ENCODE measurements at places on chromosomes 7 and 10. TPM values are rescaled to one million over a fixed set of nuclear protein-coding genes. Genes with fewer than 3 reads are reported as not detected.
A peak's percentile ranks its signal among the peaks of the same experiment; 100 is the strongest.

GRCh38 chr10:96456296-96456840 lies 57.4 kb downstream of the TLL2 start:
- DNase-seq = no peak

GRCh38 chr7:13057462-13058200 lies 370.2 kb downstream of the ARL4A start:
- no peak for DNase-seq

- no peak for DNase-seq
Observed at GRCh38 chr10:131974034-131974817, 7.5 kb downstream of the BNIP3 start.

- DNase-seq = no peak
Observed at GRCh38 chr7:153397906-153398305, 638.4 kb downstream of the ACTR3B start.

DNA sequence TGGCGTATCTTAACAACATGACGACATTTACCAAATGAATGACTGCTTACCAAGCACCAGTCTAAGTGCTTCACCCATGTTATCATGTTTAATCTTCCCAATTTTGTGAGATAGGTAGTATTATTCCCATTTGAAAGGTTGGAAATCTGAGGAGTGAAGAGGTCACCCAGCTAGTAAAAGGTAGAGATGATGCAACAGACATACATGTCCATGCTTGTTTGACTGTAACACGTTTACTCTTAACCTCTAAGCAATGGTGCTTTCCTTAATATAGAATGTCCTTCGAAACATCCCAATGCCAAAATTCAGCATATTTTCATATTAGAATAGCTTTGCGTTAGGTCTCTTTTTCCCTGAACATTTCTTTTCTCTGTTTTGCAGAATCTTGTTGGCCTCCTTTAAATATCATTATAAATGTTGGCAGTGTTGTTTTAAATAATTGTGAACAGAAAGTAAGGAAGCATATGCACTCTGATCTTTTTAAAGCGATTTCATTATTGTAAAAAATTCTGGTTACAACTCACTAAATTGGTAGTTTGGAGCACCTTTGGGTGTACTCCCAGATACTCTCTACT lies 722.8 kb downstream of the AUTS2 start:
- no peak for DNase-seq

DNA sequence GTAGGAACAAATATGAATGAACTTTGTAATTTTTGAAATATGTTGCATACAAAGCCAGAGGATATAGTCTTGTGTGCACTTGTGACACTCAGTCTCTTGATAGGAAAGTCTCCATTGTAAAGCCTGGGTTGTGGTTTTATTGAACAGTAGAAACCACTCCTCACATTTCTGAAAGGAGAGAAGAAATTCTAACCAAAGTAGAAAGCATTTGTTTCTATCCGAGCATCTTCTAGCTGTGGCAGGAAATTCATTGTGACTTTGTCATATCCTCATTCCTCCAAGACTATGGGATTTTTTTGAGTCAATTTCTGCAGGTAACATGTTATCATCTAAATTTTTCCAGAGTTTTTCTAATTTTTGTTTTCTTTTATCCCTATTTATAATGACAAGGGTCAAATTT lies 55.5 kb upstream of the NCF1 start:
- no peak for DNase-seq

GRCh38 chr7:44392618-44393010 lies 67.2 kb upstream of the CAMK2B start:
- DNase-seq = no peak

- peak; percentile 65 for DNase-seq
Observed at GRCh38 chr7:5284304-5285281, 1.9 kb downstream of the SLC29A4 start.

GRCh38 chr7:140225562-140226249 lies 48.9 kb upstream of the KDM7A start:
- DNase-seq = no peak

GRCh38 chr10:122998934-122999333 lies 9.7 kb downstream of the IKZF5 start:
- DNase-seq = no peak

DNA sequence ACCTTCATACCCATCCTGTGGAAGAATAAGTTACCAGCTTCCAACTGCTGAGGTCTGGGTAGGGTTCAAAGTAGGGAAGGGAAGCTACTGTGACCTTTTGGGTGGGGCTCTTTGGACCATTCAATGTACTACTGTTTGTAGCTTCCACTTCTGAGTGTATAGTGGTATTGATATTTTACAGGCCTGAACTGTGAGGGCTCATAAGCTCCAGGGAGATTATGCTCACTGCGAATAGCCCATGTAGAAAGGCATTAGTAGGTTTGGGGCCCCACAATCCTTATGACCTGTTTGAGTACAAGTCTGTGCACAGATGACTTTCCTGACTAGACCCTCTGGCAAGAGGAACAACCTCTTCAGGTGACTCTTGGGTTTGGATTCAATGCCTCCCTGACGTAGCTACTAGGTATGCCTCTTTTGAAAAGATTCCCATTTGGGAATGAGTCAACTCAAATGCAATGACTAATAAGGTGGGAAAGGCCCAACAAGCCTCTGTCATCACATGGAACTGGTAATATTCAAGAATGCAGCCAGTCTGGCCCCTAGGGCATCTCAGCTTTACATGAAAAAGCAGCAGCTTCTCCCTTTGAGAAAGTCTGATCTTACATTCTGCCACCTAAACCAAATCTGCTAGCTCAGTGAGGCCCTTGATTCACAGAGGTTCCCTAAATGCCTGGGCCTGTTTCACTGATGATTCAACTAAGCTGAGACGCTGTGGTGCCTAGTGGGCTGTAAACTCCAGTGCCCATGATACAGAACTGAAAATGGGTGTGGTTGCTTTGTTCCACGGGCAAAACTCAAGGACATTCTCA lies 79.8 kb downstream of the ABI1 start:
- DNase-seq = peak; percentile 21

DNA sequence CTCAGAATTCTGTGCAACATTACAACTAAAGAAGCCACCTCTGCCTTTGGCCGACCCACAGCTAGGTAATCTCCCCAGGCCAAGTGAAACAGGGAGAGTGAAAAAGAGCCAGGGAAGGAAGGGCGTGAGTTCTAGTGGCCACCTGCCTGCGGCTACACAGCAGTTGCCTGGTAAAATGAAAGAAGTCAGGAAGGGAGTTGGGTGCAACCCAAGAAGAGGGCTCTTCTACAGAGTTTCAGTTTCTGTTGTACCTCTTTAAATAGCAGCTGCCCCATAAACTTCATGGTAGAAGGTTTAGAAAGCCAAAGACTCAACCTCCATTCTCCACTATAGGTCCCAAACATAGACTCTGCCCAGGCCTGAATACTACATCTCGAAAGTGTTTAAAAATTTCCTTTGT lies 76.2 kb upstream of the TMEM168 start:
- peak; percentile 6 for DNase-seq

DNA sequence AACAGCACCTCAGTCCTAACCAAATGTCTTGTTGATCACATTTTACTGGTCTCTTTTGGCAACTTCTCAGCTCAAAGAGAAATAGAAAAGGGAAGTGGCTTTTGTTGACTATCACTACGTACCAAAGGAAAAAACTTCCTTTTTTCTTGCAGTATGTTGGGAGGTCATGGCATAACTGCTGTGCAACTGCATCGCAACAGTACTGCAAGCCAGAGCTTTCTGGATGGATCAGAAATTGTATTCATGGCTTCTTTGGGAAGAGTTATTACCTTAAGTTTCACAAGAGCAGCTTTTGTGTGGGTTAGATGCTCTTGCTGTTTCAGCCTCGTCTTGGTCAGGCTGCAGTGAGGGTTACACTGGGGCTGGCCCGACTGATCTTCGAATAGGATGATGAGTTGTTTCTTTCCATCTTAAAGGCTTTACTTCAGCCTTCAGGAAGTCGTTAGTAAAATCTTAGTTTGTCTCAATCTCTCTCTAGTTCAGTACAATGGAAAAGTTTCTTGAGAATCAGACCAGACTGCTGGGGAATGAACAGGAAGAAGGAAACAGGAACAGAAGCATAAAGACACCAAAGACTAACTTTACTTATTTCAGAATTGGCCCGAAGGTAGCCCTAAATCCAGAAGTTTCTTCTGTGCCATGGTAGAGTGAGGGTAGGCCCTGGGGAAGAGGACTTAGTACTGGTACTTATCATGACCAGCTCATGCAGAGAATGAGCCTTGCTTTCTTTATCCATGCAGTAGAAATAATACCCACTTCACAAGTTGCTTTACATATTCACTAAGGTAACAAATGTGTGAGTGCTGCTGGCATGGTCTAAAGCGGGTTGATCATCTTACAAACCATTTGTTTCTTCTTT lies 153.6 kb downstream of the CELF2 start:
- DNase-seq = no peak

GRCh38 chr10:28587970-28588290 lies 55.0 kb downstream of the WAC start:
- peak; percentile 25 for DNase-seq

- DNase-seq = no peak
Observed at GRCh38 chr10:124677293-124677699, 66.9 kb downstream of the FAM53B start.

DNA sequence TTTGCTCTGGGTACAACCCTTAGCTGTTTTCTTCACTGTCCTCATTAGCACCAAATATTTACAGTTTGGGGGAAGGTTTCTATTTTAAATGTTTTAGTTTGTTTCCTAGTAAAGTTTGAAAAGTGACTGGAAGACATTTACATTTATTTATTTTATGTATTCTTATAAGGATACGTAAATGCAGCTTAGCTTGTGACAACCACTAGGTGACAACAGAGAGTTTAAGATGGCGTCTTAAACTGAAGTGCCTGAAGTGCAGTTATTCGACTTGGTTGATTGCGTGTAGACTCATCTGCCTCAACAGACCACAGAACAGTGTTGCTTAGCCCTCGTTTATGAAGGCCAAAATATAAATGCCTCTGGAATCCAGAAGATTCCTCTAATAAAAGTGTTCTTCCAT lies 378.2 kb upstream of the MYO3A start:
- DNase-seq = no peak

GRCh38 chr10:130017631-130018022 lies 53.6 kb upstream of the EBF3 start:
- no peak for DNase-seq

DNA sequence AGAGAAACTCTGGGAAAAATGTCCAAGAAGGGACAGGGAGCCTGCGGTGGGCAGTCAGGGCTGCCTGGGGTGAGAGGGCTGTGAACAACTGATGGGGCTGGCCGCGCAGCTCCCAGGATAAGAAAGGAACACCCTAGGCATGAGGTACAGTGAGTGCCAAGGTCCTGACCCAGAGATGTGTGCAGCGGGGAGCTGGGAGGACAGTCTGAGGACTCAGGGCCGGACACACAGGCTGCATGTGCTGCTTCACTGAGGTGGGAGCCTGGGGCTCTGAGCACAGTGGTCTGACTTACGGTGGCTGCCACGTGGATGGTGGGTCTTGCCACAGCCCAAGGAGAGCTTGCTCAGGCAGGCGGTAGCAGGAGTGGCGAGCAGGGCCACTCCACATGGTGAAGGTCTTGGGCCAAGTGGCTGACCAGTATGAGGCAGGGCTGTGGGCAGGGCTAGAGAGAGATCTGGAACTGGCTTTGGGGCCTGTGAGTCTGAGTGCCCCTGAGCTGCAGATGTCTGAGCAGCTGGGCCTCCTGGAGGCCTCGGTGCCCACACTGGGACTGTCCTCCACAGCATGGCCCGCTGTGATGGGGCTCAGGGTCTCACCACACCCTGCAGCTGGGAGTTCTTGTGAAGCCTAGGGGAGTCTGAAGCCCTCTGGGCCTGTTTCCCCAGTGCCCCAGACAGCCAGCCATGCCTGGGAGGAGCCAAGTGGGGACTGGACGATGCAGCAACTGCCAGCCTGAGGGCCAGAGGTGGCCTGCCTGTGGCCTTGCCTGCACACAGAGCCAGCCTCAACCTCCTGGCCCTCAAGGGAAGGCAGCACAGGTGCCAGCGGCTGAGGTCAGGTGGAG lies 60.3 kb downstream of the RASGEF1A start:
- no peak for DNase-seq

GRCh38 chr7:105853931-105854419 lies 22.4 kb downstream of the ATXN7L1 start:
- DNase-seq = peak; percentile 78

GRCh38 chr10:6019010-6019782 lies 41.9 kb upstream of the IL15RA start:
- no peak for DNase-seq

GRCh38 chr7:1137517-1138167 lies 22.4 kb downstream of the ZFAND2A start:
- DNase-seq = no peak

- DNase-seq = no peak
Observed at GRCh38 chr7:13563680-13564079, 425.8 kb downstream of the ETV1 start.

- DNase-seq = no peak
Observed at GRCh38 chr7:91348711-91349110, 84.5 kb downstream of the FZD1 start.

- DNase-seq = no peak
Observed at GRCh38 chr7:82675396-82675795, 231.8 kb upstream of the CACNA2D1 start.

GRCh38 chr7:148581624-148582023 lies 8.9 kb upstream of the C7orf33 start:
- DNase-seq = no peak

DNA sequence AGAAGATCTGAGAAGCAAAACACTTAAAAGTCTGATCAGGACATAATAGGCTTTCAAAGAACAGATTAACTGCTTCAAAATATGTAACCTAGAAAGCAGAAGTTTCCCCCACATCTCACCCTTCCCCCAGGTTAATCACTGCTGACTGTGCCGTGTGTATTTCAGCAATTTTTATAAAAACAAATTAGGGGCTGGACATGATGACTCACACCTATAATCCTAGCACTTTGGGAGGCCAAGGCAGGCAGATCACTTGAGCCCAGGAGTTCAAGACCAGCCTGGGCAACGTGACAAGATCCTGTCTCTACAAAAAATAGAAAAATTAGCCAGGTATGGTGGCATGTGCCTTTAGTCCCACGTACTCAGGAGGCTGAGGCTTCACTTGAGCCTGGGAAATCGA lies 67.6 kb upstream of the GATA3 start:
- no peak for DNase-seq

- no peak for DNase-seq
Observed at GRCh38 chr10:35585903-35586535, 19.1 kb upstream of the GJD4 start.

DNA sequence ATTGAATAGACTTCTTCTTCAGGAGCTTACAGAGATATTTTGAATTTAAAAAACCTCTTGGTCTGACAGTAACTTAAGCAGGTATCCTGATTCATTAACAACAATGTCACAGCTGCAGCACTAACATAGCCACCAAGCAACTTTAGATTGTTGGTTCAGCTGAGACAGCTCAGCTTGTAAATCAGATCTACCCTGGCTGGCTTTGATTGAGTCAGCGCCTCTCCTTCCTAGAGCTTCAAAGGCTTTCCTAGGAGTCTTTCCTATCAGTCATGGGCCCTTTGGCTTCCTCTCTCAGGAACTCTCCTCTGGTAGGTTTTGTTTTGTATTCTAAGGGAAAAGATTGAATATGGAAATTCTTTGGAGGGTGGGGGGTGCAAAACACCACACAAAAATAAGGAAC lies 70.7 kb upstream of the STEAP4 start:
- DNase-seq = no peak

DLG5 gene
- total RNA-seq = 33.0 TPM

THSD7A gene
- not detected for total RNA-seq

GDF2 gene
- total RNA-seq = not detected

TMEM270 gene
- total RNA-seq = not detected

CFAP70 gene
- 1.8 TPM for total RNA-seq

ACHE gene
- not detected for total RNA-seq

ZNF804B gene
- total RNA-seq = 0.37 TPM

MUC3A gene
- 527 TPM for total RNA-seq

KCNH2 gene
- total RNA-seq = 5.9 TPM

GRID2IP gene
- not detected for total RNA-seq

CALML5 gene
- not detected for total RNA-seq

MYL10 gene
- total RNA-seq = not detected

AP4M1 gene
- total RNA-seq = 84.4 TPM

SPDYE2 gene
- not detected for total RNA-seq
